Activated T-helper 1 cell treated with anti-CD3 and anti-CD28 coated beads, Interleukin-2, amount 50 U/mL, for 16 hours (primary cell): ENCODE measurements at places on chromosomes 2 and 18.
A peak's percentile ranks its signal among the peaks of the same experiment; 100 is the strongest.

- no peak for DNase-seq
Observed at GRCh38 chr2:205704127-205704741, 21.9 kb downstream of the NRP2 start.

DNA sequence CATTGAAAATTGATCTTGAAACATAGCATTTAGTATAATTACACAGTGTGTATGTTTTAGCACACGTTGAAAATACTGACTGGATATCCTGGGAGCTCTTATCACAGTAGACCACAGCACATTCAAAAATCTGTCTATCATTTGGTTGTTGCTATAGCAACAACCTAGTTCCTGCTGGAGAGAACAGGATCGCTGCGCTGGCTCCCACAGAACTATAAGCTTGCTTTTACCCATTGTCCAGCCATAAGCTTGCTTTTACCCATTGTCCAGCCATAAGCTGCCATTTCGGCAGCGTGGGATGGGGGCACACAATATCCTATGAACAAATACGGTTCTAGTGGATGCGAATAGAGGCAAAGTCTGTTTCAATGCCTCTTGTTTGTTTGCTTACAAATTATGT is 70.4 kb upstream of the ST6GAL2 start:
- no peak for DNase-seq

GRCh38 chr2:171327043-171327496 is 106.7 kb downstream of the METTL8 start:
- DNase-seq, result no peak

GRCh38 chr2:217626926-217627325 is 375.9 kb downstream of the TNS1 start:
- no peak for DNase-seq

DNA sequence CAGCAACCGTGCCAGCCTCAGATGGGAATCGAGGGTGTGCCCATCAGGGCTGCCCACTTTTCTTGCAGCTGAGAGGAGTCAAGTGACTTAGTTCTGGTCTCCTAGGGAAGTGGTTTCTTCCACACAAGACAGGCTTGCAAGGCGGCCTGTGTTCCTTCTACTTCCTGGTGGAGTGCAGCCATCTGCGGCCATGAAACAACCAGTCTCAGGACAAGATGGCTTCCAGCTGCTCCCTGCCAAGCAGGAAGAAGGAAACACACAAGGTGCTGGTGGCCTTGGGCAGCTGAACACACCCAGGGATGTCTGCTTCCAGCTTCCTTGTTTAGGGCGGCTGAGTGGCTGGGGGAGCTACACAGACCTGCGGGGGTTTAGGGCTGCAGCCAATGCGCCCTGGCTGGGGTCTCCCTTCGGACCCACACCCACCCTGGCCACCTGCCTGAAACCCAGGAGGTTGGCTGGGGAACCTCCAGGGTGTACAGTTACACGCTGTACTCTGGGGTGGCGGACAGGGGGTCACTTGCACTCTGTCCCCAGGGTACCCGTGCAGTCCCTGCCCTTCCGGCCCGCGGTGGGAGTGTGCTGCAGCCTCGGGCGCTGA is 34.7 kb downstream of the PTPN18 start:
- DNase-seq, result no peak

DNA sequence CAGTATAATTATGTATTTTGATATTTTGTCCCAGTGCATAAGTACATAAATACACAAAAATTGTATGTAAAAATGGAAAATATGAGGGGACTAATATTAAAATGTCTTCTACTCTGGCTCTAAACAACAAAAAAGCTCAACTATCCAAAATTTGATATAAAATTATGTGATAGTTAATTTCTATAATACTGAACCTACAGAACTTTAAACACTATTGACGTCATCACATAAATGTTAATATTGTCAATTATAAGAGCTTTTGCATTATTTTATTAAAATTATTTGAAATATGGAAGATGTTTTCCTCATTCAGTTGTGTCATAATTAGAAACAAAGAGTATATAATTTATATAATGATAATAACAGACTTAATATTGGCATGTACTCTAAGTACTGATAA is 1139.7 kb upstream of the TMEFF2 start:
- no peak for DNase-seq

DNA sequence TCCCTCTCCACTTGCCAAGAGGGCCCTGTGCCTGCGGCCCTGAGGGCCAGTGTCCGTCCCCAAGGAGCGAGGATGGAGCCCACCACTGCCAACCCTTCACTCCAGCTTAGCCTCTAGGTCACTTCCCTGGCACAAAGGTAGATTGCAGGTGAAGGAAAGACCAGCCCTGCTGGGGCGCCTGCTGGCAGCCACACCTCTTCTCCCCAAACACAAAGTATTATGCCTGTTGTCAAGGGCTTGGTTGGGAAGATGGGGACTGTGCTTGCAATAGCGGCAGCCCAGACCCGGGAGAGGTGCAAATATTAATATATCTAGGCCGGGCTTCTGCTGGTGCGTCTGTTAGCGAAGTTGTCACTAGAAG is 7.7 kb downstream of the KCNF1 start:
- no peak for DNase-seq

GRCh38 chr2:71277536-71278103 is 50.7 kb upstream of the PAIP2B start:
- DNase-seq, result no peak

GRCh38 chr2:16622399-16622968 is 43.1 kb downstream of the CYRIA start:
- DNase-seq, result no peak

GRCh38 chr18:55988537-55988936 is 400.5 kb upstream of the TCF4 start:
- no peak for DNase-seq

- no peak for DNase-seq
Observed at GRCh38 chr2:78586316-78586715, 439.2 kb upstream of the REG3G start.

GRCh38 chr2:86808315-86809161 is 17.8 kb upstream of the CD8A start:
- DNase-seq, result peak; percentile 81

- DNase-seq, result no peak
Observed at GRCh38 chr2:21519821-21520220, 396.1 kb downstream of the TDRD15 start.

- no peak for DNase-seq
Observed at GRCh38 chr18:32427084-32427900, 43.4 kb downstream of the GAREM1 start.

- DNase-seq, result no peak
Observed at GRCh38 chr2:32838949-32839348, 107.8 kb upstream of the LTBP1 start.

GRCh38 chr18:45749918-45750689 is 26.1 kb downstream of the SLC14A1 start:
- no peak for DNase-seq
